ENCODE measurements at places on chromosomes 2 and 18.

DNA sequence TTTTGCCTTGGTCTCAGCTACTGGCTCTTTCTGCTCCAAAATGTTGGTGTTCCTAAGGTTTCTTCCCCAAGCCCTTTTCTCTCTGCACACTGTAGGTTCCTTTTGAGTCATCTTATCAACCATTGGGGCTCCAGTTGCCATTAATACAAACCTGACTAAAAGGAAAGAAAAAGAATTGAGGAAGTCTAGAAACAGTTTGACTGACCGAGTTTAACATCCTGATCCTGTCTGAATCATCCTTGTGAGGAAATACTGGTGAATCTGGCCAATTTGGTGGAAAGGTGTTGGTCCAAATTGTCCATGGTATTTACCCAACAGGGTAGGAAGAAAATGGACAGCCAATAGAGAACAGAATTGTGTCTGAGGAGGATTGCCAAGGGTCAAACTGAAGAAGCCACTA lies 38.3 kb downstream of the CRYGD start:
- no peak for DNase-seq

DNA sequence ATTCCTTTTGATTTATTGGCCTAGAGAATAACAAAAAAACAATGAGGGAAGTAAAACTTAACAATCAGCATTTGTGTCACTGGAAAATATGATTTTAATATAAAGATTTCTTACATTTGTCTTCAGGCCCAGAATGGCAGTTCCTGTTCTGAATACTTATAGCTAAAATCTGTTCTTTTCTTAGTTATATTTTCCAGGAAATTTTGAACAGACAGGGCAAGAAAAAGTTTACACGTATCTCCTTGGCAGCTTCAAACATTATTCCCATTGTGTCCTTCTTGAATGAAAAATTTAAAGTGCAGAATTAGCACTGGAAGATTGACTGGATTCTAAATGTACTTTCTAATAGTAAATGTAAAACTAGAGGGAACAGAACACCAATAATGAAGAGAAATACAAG lies 1454.0 kb upstream of the PIK3C3 start:
- DNase-seq = no peak

DNA sequence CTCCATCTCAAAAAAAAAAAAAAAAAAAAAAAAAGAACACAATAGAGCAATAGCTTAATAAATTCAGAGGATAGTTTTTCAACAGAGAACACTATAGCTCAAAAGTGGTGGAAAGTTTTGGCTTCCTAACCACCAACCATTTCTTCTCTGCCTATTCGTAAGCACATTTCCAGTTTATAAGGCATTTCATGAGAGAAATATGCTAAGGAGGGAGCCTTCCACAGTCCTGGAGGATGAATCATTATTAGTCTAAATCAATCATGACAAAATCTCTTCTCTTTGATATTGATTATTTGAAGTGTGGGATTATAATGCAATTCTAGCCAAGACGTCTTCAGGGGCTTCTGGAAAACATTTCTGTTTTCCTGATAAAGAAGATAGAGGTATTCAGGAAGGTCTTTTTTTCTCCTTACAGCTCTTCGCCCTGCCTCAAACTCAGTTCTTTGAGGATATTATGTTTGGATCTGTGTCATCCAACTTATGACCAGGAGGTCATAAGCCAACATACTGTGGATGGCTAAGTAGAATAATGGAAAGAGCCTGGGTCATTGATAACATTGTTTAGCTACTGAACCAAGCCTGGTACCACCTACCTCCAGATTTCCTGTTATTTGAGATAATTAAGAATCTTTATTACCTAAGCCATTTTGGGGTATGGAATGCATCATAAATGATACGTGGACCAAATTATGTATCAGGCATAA lies 207.3 kb downstream of the TRIB2 start:
- DNase-seq = peak; percentile 72

DNA sequence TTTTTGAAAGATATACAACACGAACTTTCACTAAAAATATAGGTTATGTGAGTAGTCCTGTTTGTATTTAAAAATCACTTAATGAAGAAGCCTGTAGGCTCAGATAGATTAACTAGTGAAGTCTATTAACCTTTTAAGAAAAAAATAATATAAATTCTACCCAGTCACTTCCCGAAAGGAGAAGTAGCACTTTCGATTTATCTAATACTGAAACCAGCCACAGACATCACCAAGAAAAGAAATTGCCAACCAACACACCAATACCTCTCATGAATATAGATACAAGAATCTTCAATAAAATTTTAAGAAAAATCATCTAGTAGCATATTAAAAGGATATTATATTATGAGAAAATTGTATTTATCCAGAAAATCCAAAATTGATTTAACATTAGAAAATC lies 160.5 kb downstream of the GALNT13 start:
- no peak for DNase-seq

- DNase-seq = no peak
These were observed 47.1 kb upstream of the CCDC150 start for GRCh38 chr2:196592331-196592910.

- DNase-seq = peak; percentile 11
These were observed 315.0 kb upstream of the SMIM21 start for GRCh38 chr18:75742516-75742915.

DNA sequence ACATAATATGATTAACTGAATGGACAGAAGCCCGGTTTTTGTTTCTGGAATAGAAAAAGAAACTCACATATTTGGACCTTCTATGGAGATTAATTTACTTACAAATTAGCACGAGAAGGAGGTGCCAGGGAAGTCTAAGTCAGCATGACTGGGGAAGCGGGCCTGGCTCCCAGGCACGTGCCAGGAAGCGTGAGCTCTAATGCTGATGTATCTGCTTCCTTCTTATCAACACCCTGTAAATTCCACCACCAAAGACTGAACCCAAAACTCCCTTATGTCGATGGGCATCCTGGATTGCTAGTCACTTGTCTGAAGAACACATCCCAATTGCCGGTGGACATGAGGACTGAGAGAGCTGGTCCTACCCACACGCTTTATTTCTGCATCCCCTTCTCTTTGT lies 134.5 kb downstream of the GALNT14 start:
- DNase-seq = peak; percentile 37

- DNase-seq = no peak
These were observed 43.2 kb upstream of the FHL2 start for GRCh38 chr2:105442056-105442455.

DNA sequence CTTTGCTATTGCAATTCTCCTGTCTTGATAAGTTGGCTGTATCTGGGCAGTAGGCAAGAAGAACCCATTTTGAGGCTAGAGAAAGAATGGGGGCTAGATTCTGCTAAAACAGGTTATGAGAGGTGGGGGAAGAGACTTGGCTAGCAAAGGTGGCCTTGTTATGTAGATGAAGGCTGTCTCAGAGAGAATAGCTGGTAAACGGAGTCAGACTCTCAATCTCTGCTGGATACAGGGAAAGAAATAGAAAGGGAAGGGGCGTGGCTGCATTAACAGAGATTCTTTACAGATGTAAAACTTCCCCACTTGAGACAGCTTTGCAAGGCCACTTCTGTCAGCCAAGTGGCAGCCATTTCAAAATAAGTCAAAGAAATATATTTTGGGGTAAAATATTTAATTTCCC lies 38.1 kb upstream of the ARHGAP25 start:
- DNase-seq = no peak

DNA sequence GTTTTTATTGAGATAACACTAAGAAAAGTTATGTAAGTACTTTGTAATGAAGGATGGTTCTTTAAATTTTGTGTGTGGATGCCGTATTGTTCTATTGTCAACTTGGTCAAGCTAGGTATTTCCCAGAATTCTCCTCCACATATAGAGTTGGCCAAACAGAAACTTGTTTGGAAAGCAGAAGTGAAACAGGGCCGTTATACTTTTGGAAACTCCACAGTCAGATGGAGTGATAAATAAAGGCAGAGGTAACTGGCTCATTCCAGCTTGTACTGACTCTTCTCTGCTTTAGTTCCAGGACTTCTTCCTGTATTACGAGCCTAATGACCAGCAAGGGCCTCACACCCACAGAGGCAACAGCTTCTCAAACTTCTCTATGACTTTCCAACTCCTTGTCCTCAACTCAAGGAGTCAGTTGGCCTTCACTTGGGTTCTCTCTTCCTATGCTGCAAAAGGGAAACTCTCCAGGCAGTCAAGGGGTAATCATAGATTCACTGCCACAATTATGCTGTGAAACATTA lies 16.4 kb upstream of the STARD7 start:
- no peak for DNase-seq

- DNase-seq = peak; percentile 84
These were observed 67.2 kb downstream of the KCTD1 start for GRCh38 chr18:26480897-26481795.

DNA sequence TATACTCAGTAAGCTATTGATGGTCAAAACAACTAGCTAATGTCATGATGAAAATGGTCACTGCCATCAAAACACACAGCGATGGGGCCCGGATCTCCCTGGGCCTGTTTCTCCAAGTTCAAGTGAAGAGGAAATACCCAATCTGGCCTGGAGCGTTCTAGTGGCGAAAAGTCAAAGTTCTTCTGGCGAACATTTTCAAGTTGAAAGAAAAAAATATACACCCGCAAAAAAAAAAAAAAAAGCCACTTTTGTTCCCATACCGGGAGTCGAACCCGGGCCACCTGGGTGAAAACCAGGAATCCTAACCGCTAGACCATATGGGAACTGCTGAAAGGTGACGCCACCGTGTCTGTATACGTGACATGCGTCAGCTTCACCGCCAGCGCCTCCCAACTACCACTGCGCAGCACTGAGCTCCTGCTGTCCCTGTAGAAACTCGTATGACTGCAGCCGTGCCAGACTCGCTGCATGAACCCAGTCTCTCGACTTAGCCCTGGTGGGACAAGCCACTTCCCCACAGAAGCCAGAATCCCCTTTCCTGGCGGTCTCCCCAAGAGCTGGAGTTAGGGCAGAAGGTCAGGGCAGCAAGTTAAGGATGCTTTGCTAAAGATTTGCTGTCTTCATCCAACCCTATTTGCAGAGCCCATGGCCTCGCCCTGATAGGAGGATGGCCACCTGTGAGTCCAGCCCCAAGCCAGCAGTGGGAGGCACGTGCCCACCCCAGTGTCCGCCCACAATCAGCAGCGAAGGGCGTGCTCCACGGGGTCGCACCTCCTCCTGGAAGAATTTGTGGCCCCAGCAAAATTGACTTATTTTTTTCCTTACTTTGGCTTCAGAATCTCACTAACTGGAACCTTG lies 5.6 kb upstream of the IMP4 start:
- DNase-seq = peak; percentile 86

DNA sequence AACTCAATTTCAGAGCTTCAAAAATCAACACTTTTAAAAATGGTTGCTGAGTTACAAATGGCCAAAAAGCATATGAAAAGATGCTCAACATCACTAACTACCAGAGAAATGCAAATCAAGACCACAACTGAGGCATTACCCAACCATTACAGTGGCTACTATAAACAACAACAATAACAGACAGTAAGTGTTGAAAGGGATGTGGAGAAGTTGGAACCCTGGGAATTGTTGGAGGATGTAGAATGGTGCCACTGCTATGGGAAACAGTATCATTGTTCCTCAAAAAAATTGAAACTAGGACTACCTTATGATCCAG lies 173.3 kb upstream of the SPRED2 start:
- DNase-seq = no peak

GRCh38 chr2:218814540-218815243 lies 16.9 kb downstream of the PRKAG3 start:
- no peak for DNase-seq

DNA sequence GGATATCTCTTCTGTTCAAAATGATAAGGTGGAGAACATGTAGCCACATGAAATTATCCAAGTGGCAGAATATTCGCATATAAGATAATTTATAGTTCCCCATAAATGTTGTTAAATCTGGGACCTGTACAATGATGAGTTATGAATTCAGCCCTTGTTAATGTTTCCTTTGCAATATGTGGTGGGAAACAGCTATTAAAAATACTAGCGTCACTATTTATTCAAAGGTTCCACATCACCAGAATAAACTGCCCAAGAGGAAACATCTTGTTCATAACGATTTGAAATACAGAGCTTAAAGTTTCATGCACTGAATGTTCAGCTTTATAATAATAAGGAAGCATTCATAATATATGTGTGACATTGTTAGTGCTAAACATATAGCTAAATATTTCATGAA lies 223.9 kb upstream of the TCF4 start:
- DNase-seq = no peak

- no peak for DNase-seq
These were observed 88.0 kb downstream of the SOCS6 start for GRCh38 chr18:70376914-70377258.

DNA sequence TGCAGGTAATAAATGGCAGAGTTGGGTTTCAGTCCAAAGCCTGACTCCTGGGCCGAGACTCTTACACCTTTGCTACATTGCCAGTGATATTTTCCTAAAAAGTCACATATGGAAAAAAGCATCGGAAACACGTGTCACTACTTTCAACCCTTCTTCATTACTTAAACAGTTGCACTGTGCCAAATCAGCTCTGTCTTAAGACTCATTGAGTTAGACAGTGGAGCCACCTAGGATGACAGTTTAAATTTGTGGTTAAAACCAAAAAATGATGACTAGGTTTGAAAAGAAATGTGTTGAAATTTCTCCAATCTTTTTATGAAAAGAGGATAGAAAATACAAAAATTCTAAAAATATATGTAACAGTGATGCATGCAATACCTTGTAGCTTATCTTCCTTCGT lies 97.5 kb downstream of the TMEM247 start:
- DNase-seq = no peak

DNA sequence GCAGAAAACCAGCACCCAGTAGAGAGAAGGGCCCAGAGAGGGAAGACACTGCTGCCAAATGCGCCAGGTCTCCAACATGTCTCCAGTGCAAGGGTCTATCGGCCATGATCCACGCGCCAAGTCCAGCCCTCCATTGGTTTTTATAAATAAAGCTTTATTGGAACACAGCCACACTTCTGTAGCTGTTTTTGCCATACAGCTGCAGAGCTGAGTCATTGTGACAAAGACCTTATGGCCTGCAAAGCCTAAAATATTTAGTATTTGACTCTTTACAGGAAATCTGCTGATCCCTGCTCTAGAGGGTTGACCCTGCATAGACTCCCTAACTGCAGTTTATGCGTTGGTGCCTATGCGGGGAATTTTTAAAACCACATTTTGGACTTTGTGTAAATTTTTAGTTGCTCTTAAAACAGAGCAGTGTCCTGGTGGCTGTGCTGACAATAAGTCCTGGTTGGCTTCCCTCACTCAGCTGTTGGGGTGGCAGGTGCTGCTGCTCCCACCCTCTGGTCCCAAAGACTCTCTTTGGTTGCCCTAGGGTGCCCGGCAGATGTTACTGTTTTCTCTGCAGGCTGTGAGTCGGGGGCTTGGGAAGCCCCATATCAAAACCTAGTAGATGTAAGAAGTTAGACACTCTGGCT lies 154.9 kb downstream of the CTIF start:
- DNase-seq = peak; percentile 69

DNA sequence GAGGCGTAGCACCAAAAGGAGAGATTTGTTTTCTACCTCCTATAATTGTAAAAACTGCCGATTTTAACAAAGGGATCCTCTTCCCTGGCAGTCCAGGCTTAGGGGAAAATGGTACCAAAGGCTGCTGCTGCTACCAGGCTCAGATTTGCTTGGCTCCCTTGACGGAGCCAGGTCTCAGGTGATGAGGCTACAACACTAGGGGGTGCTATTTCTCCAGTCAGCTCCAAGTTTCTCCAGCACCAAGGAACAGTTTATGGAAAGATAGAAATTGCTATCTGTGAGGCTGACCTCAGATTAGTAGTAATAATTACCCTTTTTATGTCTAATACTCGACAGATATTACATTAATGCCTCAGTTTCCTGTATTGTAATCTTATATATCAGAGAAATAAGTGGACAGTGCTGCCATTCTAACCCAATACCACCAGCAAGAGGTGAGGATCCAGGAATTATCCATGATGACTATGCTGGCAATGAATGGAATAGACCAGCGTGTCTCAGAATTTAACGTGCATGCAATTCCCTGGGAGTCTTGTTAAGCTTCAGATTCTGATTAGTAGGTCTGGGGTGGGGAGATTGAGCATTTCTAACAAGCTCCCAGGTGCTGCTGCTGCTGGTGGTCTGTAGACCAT lies 111.3 kb downstream of the ESCO1 start:
- peak; percentile 74 for DNase-seq

All from foreskin fibroblast (primary cell).